D721Med (cell line): ENCODE measurements at places on chromosomes 3 and 15.

DNA sequence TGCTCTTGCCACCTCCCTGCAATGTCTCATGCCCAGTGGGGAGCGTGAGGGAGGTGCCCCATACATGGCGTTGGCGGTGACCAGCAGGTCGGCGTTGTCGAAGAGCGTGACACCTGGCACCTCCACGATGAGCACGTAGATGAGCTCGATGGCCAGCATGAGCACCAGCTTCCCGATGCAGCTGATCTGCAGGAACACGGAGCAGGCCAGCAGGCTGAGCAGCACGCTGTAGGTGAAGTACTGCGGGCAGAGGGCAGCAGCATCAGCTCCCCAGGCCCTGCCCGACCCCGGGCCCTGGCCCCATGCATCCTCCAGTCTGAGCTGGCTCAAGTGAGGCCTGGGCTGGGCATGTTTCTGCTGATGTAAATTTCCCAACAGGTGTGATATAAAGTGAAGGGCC is 98.3 kb downstream of the SEC22A start:
- no peak for DNase-seq

DNA sequence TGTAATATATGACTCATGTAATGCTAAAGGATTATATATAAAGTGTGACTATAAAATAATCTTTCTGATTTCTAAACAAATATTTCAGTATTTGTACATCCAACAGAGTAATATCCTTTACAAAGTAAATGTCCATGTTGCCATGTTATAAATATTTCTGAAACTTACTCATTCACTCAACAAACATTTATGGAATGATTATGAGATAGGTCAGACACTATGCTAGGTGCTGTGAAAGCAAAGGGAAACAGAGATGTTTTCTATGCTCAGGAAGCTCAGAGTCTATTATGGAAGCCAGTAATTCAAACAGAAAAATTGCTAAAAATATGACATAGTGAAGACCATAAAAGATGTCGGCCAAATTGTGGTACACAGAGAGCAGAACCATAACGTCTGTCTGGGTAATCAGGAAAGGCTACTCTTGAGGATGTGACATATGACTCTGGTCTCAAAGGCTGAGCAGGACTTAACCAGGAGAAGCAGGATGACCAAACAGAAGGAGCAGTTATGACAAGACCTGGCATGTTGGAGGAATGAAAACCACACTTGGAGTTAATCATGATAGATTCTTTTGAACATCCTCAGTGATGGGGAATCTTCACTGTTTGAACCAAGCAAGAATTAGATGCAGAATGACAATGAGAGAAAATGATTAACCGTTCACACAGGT is 39.0 kb upstream of the MYO5C start:
- no peak for DNase-seq

- DNase-seq = no peak
These were observed 18.0 kb upstream of the PLXNA1 start for GRCh38 chr3:126964950-126965349.

GRCh38 chr15:50911621-50912020 is 3.1 kb downstream of the AP4E1 start:
- no peak for DNase-seq

DNA sequence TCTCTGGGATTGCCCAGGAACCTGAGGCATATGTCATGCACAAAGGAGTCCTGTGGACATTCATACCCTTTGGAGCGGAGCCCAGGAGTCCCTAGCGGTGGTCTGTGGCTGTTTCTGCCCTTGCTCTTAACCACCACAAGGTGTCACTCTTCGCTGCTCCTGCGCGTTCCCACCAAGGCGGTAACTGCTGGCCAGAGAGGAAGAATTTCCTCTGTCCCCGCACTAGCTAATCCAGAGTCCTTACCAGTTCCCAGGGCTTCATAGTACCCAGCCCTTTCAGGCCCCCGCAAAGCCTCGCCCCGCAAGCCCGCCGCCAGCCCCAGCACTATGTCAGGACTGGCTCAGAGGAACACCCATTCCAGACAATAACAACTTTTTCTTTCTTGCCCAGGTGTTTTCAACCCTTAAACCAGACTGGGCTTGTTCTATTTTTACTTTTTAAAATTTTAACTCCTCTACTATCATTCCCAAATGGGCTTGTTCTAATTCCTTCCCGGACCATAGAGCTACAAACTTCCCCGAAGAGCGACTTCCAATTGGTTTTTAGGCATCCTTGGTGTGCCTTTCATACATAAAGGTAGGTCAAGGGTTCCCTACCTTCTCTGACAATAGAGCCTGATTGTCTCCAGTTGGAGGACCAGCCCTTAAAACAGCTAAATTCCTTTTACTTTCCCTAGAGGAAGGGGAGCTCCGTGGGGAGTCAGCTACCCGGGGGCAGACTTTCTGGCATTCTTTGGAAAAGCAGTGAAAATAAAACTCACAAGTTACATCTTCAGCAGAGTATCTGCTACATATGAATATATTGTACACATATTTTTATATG is 31.8 kb upstream of the ZNF774 start:
- DNase-seq = peak; percentile 66

DNA sequence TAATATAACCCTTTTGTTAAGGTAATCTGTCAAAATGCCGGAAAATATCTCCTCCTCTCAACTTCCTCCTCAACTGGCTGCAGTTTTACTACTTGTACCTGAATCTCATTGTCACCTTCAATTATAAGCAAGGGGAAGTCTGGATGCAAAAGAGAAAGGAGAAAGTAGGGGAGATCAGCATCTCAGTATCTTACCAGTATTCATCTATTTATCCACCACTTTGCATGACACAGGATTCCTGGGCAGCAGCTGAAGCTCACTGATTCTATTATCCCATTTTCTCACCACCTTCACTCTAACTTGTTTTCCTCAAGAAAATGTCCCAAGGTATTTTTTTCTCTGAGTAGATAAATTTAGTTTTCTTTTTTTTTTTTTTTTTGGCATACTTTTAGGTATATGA is 440.5 kb upstream of the CBLB start:
- DNase-seq = no peak

- DNase-seq = no peak
These were observed 3.4 kb upstream of the OGG1 start for GRCh38 chr3:9746330-9746729.

DNA sequence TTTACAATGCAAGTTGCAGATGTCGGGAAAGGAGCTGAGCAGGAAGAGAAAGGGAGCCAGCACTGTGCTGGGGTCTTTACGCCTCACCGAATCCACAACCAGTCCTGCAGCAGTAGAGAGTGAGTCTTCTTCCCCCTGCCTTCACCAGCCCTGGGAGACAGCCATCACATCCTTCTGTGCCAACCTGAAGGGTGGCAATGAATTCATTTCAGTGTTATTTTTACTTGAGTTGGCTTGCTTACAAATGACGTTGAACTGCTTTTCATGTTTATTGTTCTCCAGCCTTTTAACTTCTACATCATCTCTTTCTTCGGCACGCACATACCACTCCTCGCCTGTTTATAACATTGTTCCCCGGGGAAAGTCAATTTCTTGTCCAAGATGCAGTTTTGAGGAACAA is 77.1 kb downstream of the TRIM42 start:
- DNase-seq = no peak

- no peak for DNase-seq
These were observed 24.2 kb downstream of the ATP13A4 start for GRCh38 chr3:193530231-193531165.

- no peak for DNase-seq
These were observed 3.4 kb upstream of the COL7A1 start for GRCh38 chr3:48598323-48599076.
